CD4-positive, alpha-beta T cell treated with Interleukin-15 for 4 hours (primary cell): ENCODE measurements at places on chromosomes 1 and 21.

- DNase-seq = no peak
Measured at GRCh38 chr1:5907966-5908365, 84.3 kb downstream of the NPHP4 start.

GRCh38 chr1:16208270-16208987 lies 4.0 kb downstream of the ARHGEF19 start:
- no peak for DNase-seq

DNA sequence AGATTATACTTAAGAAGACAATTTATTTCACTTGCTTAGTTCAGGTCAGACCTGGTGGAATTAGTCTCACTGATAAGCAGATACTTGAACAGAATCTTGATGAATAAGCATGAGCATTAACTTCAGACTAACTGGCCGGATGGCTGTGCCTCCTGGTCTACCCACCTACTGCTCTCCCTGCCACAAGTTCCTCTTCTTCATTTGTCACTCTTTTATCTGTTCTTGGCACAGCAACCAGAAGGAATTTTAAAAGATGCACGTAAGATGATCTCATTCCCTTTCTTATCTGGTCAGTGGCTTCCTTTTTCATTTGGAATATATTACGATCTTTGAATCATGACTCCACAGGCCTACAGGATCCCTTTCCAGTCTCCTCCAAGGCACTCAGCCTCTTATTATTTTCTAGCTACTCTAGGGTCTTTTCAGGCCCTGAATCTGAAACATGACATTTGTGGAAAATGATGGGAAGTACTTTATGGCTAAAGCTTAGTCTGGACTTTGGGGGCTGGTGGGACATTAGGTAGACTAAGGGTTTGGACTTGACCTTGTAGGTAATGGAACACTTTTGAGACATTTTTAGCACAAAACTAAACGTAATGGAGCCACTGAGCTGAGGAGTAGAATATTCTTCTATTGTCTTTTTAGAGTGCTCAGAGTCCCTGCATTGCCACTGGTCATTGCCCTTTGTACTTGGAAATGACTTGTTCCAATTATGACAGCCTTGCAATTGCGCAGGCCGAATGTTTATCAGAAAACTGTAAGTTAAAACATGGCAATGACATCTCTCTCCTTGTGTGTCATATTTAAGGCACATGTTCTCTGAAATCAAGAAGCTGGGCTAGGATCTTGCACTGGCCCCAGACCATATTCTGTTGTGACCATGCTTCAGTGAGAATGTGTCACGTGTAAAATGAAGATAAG lies 16.0 kb downstream of the ST6GALNAC3 start:
- DNase-seq = no peak

- DNase-seq = peak; percentile 54
Measured at GRCh38 chr1:156705918-156706656, 704 bp upstream of the CRABP2 start.

- no peak for DNase-seq
Measured at GRCh38 chr1:207913951-207914350, 3.0 kb upstream of the CD34 start.

GRCh38 chr1:205237526-205238484 lies 10.1 kb downstream of the TMCC2 start:
- no peak for DNase-seq

GRCh38 chr21:41164981-41165655 lies 2.8 kb upstream of the BACE2 start:
- DNase-seq = no peak

DNA sequence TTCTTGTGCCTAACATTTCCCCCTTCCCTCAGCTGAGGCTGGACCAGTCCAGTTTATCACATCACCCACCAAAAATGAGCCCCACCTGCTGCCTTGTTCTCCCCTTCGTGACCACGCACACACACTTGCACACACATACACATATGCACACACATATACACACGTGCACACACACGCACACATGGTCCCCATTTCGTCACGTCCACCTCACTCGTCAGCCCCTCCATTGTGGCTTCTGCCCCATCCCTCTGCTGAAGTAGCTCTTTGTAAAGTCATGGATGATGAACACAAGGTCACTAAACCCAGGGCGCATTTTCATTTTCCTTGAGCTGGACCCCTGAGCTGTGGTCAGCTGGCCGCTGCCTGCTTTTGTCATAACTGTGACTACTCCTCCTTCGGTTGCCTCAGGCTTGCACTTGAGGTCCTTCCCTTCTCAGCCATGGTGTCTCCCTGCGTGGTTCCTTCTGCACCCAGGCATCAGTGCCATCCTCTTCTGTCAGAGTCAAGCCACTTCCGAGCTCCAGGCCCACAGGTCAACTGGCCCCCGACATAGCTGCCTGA lies 93.8 kb downstream of the SYT2 start:
- no peak for DNase-seq

GRCh38 chr1:179968994-179969919 lies 14.6 kb downstream of the CEP350 start:
- DNase-seq = no peak

DNA sequence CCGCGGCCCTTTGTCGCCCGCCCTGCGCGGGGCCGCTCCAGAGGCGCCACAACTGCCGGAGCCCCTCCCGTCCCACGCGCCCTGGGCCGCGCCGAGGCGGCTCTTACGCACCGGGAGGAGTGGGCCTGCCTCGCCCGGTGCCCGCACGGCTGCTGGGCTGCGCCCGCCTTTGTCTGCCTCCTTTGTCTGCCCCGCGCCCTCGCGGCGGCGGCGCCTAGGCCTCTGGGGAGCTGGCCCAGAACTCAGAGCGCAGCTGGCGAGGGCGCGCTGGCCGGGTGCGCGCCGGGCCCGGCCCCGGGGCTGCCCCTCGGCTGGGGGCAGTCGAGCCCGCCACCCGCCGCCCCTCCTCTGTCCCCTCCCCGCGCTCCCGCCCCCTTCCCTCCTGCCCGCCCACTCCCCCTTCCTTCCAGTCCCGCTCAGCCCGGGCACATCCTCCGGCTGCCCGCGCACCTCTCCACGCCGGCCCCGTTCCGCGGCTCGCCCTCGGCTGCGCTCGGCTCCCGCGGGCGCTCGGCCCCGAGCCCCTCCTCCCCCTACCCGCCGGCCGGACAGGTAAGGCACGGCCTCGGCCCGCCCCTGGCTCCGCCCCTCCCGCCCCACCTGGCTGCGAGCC lies at the start of gene DRAXIN:
DRAXIN (plus strand) TSS at position 409 of the 613 bp plus-strand sequence. CDS start 14,549 bp downstream, outside the sequence.
- DNase-seq = no peak

- no peak for DNase-seq
Measured at GRCh38 chr1:212147581-212148033, 112.1 kb downstream of the DTL start.

- DNase-seq = no peak
Measured at GRCh38 chr21:17610911-17611310, 1.8 kb downstream of the BTG3 start.

DNA sequence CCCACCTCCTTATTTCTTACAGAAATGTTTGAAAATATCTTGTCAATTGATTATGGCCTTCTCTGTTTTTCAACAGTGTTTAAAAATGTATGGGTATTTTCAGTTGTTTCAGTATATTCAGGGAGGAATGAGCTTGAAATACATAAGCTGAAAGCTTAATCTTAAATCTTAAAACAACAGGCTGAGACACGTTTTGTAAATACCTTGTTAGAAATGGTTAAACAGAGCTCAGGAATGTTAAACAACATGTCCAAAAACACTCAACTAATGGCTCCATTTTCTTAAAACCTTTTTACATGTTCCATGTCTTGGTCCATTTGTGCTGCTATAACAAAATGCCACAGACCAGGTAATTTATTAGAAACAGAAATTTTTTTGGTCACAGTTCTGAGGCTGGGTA lies 953.8 kb upstream of the ADGRL2 start:
- DNase-seq = no peak
